T-helper 9 cell (primary cell): ENCODE measurements at places on chromosomes 5 and 9.

DNA sequence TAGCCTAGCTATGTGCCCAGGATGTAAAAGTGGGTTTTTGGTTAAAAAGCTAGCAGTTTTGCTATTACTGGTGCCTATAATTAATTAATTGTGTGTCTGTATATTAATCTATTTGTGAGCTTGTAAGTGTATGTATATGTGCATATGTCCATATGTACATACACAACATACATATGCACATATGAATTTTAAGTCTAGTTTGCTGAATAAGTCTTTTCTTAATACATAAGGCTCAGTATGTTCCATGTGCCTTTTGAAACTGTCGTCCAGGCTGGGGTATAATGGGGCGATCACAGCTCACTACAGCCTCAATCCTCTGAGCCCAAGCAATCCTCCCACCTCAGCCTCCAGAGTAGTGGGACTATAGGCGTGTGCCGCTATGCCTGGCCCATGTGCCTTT lies 10.1 kb downstream of the SH3GL2 start:
- no peak for DNase-seq

GRCh38 chr5:34913072-34913471 lies 2.2 kb downstream of the RAD1 start:
- DNase-seq: no peak

DNA sequence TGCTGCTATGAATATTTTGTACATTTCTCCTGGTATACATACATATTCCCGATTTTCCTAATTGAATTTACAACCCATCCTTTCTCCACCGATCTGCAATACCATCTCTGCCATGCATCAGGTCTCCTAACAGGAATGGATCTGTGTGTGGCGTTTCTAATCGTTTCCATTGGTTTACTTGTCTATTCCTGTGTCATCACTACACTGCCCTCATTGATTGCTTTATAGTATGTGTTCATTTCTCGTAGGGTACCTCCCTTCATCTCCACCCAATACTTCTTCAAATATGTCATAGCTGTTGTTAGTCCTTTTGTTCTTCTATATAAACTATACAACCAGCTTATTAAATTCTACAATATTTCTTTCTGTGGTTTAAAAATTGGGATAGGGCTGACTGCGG lies 7.1 kb upstream of the OR2S2 start:
- no peak for DNase-seq

DNA sequence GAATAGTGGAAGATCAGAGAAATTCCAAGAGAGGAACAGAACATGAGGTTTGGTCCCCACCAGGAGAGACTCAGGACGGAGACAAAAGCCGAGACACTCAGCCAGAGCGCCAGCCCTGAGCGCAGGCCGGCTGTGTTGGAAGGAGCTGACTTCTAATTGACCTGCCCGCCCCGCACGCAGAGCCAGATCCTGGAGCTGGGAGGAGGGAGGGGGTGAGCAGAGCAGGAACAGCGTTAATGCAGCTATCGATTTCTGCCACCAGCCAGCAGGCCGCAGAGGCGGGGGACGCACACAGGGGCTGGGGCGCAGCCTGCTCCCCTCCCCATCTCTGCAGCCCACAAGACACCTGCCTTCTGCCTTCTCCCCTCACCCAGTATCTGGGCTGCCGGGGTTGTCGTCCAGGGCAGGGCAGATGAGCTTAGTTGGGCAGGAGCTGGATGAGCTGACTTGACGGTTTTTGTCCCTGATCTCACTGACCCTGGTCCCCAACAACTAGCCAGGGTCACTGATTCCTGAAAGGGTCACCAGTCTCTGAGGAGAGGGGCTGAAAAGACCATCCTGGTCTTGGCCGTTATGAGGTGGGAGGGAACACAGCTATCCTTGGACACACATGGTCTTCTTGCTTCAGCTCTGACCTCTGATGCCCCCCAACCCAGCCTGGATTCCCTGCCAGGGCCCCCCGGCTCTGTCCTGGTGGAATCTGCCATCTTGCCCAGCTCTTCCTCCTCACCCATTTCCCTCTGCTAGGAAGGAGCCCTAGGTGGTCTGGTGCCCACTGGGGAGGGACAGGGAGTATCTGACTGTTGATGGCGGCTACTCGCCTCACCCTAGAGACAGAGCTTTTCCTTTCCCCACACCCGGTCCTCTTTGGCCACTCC lies 29.8 kb downstream of the CXXC5 start:
- no peak for DNase-seq

DNA sequence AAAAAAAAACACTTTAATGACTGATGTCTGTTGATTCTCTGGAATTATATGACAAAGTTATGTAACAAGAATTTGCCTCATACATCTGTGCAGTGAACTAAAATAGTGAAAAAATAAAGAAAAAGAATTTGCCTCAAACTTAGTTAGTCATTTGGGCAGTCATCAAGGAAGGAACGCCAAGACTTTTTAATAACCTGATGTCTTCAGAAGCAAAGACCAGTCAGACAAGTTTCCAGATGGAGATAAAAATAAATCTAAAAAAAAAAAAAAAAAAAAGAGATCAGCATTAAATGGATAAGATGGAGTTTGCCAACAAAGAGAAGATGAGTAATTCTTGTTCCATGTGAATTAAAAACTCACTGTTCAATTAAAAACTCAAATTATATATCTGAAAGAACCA lies 52.3 kb upstream of the JMY start:
- no peak for DNase-seq

- DNase-seq: no peak
Observed at GRCh38 chr5:4927097-4927496, 213.0 kb upstream of the ADAMTS16 start.

GRCh38 chr5:65184780-65185179 lies 296.9 kb downstream of the ADAMTS6 start:
- no peak for DNase-seq

DNA sequence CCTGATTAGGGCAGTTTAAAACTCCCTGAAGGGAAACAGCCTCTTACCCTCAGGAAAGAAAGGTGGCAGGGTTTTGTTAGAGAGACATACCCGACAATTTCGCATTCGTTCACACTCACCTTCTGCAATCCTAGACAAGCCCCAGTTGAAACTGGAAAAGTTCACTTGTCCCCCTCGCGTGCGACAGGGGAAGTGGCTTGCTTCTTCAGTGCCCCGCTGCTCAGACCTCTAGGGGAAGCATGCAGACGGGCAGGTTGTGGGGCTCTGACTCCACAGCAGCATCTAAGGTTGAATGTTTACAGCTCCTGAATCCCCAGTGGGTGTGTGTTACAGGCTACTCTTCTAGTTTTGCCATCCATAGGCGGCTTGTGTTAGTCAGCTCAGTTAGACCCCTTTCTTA lies 575.7 kb upstream of the ACO1 start:
- DNase-seq: no peak

DNA sequence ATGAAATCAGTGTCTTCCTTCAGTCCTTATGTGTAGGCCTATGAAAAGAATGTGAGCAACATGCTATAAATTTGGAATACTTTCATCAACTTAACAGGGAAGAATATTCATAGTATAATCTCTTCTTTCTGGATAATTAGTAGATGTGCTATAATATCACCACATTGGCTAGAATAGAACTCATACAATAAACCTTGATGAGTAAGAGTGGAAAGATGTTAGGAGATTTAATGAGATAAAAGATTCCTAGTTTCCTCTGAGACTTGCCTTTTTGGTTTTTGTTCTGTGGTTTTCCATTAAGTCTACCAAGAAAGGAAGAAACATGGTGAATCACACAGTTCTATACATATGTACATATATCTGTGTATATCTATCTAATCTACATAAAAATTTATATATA lies 301.8 kb upstream of the PRR16 start:
- no peak for DNase-seq

GRCh38 chr9:123678878-123679329 lies 251.0 kb downstream of the DENND1A start:
- DNase-seq: no peak

DNA sequence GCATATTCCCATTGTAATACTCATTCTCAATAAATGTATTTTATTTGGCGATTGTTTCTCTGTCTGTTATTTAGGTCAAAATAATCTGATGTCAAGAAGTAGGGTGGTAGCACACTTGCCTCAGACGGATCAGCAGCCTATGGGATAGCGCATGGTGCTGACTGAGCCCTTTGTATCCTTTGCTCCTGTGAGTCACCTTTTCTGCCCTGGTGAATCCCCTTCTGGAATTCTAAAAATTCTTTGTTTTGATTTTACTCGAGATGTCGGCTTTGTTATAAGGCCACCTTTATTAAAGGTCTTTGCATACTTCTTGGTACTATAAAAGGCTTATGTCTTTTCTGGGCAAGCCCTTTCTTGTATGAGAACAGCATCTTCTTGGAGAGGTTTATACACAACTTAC lies 1187.8 kb downstream of the CDH9 start:
- DNase-seq: no peak

DNA sequence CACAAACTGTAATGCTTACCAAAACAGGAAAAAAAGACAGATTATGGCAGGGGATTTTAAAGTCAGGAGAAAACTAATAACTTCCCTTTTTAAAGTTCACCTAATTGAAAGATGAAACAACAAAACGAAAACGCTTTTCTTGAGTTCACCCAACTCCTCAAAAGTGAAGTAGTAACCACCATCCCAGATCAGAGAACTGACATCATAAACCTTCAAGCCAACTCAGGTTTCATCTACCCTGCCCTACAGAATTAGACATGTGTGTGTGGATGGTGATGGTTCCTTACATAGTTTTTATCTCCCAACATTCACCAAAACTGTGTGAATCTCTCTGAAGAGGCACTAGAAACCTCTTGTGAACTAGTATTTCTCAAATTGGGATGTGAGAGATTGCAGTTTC lies 195.2 kb upstream of the PTGER4 start:
- no peak for DNase-seq

DNA sequence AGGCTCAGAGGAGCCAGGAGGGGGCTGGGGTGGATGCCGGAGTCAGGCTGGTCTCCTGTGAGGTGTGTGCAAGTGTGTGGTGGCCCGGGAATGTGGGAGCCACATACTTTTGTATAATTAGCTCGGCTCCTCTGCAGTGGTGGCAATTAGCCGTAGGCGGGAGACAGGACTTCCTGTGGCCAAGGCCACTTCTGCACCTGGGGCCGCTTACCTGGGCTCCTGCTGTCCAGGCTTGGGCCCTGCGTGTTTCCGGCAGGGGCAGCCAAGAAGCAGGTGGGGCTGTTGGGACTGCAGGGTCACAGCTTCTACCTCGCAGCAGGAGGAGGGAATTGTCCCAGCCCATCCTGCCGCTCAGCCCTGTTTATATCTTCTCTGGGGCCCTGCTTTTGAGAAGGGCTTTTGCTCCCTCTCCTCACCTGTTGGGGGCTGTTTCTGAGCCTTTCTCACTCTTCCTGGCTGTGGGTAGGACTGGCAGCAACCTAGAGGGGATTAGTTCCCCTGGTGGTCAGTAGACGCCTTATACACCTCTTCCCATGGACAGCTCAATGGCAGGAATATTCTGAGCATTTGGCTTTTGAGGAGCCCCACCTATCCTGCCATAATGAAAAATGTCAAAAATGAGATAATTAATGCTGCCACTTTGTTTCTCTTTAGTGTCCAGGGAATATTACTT lies 145.4 kb upstream of the PITX1 start:
- no peak for DNase-seq

DNA sequence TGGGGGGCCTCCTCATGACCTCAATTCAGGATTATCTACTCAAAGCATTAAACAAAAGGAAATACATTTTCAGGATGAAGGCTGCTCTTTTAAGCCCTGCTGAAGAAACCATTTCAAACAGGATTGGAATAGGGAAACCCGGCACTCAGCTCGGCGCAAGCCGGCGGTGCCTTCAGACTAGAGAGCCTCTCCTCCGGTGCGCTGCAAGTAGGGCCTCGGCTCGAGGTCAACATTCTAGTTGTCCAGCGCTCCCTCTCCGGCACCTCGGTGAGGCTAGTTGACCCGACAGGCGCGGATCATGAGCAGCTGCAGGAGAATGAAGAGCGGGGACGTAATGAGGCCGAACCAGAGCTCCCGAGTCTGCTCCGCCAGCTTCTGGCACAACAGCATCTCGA lies 720 bp downstream of the TMEM203 start:
- no peak for DNase-seq

- no peak for DNase-seq
Observed at GRCh38 chr5:135018457-135018856, 15.6 kb downstream of the PITX1 start.

DNA sequence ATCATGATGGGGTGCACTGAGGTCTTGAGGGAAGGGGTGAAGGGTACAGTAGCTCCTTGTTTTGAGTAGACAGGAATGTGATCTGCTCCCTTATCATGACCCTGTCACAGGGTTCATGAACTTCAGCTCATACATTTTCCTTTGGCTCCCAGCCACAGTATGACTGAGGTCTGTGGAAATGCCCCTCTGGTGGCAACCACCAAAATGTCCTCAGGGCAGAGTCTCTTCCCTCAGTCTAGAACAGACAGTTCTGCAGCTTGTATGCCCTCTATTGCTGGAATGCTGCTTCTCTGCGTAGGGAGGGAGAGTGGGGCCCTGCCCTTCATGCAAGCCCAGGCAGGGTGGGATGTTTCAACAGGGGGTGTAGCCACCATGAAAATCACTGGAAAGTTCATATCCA lies 53.8 kb upstream of the SNCAIP start:
- no peak for DNase-seq

DNA sequence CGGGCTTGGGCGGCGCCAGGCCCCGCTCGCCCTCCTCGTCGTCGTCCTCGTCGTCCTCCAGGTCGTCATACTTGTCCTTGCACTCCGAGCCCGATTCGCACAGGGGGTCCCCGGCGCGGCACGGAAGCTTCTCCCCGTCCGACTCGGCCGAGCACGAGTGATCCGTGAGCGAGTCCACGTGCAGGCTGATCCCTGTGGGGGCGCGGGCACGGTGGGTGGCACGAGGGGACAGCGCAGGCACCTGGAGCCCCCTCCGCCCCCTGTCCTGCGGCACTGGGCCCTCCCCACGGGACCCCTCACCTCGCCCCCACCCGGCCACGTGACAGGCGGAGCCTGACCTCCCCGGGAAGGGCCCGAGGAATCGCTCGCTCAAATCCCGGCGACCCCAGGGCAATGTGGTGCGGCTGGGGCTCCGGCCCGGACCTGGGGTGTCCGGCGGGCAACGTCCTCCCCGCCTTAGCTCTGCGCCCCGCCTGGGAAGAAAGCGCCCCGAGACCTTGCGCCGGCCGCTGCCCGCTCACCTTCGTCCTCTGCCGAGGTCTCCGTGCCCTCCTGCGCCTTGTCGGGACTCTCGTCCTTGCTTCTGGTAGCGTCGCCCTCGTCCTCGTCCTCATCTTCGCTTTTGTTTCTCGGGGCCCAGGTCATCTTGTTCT lies 2.5 kb downstream of the IRX2 start:
- DNase-seq: no peak

DNA sequence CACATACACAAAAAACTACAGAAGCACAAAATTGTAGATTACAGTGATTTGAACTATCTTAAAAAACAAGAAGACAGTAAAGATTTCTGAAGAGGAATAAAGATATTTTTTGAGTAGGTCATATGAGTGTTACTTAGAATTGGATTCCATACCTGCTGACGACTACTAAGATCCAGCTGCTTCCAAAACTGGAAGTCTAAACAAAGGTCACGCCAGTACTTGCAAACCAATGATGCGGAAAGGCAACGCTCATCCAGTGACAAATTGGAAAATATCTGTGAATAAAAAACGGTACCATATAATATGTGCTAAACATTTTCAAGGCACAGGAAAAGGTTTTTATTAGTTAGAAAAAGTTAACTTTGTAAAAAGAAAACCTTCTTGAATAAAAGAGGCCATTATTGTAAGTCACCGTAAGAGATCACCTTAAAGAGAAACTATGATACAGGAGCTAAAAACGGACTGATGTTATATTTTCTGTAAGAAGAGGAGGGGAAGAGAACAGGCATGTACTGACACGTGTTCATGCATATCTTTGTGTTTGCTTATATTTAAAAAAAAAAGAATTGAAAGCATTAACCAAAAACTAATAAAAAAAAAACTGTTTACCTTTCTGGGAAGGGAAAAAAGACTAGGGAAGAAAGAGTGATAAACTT lies 14.1 kb downstream of the FBXL17 start:
- no peak for DNase-seq

- DNase-seq: no peak
Observed at GRCh38 chr5:173880306-173880985, 7.7 kb upstream of the CPEB4 start.
